Thymus (tissue), 14 donors: ENCODE measurements at places on chromosomes 1 and 21. TPM values are rescaled to one million over a fixed set of nuclear protein-coding genes. Genes with fewer than 3 reads are reported as not detected.

DNA sequence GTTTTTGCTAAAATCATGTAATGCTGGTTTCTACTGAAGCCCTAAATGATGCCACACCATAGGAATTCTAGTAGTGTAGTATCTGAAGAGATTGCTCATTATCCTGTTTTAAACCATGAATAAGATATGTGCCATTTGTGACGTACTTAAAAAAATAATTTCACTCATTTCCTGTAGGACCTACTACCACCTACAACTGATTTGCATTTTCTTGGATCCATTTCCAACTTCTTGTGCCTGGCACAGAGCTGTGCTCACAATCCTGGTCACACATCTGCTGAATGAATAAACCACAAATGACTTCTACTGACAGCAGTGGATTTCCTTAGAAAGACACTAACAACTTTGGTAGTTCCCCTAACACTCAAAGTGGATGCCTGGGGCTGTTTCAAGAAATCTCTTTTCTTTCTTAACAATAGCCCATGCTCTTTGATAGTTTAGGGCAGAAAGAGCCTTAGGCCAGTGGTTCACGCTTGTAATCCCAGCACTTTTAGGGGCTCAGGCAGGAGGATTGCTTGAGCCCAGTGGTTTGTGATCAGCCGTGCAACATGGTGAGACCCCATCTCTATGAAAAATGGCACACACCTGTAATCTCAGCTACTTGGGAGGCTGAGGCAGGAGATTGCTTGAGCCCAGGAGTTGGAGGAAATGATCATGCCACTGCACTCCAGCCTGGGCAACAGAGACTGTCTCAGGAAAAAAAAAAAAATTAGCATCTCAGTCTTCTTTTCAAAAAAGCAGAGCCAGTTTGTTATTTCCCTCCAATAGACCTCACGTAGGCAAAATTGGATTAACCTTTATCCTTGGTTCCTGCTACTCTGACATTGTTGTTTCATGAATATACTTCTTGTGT is 13.0 kb upstream of the BATF3 start:
- no peak overlapping the region for H3K4me3 ChIP-seq
- H3K4me1 ChIP-seq, result no peaks in the 10 kb centered on the region
- H3K36me3 ChIP-seq, result no peaks in the 10 kb centered on the region
- no peaks in the 10 kb centered on the region for H3K27me3 ChIP-seq
- no peak for DNase-seq

DNA sequence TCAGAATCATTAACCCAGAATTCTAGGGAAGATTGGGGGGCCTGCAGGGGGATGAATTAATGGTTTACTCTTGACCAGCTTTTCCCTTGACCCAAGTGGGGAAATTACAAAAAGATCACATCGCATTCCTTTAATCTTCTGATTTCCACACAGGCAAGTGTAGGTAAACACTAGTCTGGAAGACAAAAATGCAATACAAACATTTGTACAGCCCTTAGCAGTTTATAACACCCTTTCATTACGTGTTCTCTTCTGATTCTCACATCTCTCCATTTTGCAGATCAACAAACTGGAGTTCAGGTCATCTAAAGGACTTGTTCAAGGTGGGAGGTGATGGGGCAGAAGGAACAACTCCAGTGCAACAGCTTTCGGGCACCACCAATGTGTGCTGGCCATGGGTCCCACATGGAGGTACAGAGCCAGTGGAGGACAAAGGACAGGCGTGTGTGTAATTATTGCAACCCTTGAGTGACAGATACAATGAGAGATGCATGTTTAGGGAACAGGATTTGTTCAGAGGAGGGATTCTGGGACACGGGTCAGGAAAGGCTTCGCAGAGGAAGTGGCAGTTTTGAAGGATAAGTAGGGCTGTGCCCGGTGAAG is 20.4 kb downstream of the ATF3 start:
- peaks cover 11% of the 10 kb centered on the region for H3K4me1 ChIP-seq
- H3K36me3 ChIP-seq, result no peaks in the 10 kb centered on the region
- no peak overlapping the region for H3K27ac ChIP-seq

DNA sequence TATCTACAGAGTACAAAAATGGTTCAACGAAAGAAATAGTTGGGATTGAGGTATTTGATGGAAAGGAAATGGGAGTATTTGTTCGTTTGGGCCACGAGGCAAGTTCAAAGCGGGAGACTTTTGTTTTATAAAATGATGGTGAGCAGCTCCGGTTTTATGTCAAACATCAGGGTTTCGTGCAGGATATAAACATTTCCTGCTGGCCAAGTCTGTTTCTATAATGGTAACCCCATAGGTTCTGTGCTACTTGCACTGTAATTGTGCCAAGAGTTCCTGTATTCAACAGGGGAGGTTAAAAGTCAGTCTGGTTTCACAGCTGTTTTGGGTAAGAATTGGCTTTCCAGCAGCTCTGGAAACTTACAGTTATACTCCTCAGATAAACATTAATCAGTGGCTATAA is 290.3 kb upstream of the NRIP1 start:
- H3K4me3 ChIP-seq, result no peak overlapping the region
- no peak for DNase-seq
- no peaks in the 10 kb centered on the region for H3K27me3 ChIP-seq

- DNase-seq, result no peak
- H3K4me1 ChIP-seq, result no peaks in the 10 kb centered on the region
- H3K36me3 ChIP-seq, result no peaks in the 10 kb centered on the region
- H3K27ac ChIP-seq, result no peak overlapping the region
Observed at GRCh38 chr1:22918644-22919043, 54.0 kb downstream of the LACTBL1 start.

- H3K27me3 ChIP-seq, result no peaks in the 10 kb centered on the region
- H3K4me3 ChIP-seq, result no peak overlapping the region
- no peak for DNase-seq
- H3K4me1 ChIP-seq, result no peaks in the 10 kb centered on the region
- no peaks in the 10 kb centered on the region for H3K36me3 ChIP-seq
Observed at GRCh38 chr21:26732432-26733221, 112.6 kb downstream of the ADAMTS1 start.

DNA sequence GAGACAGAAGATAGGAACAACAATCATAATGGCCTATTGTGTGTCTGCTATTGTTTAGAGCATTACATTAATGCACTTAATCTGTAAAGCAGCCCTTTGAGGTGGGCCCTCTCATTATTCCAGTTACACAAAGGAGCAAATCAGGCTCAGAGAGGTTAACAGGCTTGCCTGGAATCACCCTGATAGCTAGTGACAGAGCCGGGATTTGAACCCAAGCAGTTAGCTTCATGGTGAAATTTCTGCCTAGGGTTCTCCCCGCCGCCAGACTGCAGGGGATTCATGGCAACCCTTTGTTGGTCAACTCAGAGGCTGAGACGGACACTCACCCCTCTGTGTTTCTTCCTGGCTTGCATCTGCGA is 7.1 kb downstream of the HEYL start:
- DNase-seq, result no peak
- H3K4me3 ChIP-seq, result no peak overlapping the region
- H3K27me3 ChIP-seq, result peaks cover 5% of the 10 kb centered on the region
- H3K36me3 ChIP-seq, result no peaks in the 10 kb centered on the region

DNA sequence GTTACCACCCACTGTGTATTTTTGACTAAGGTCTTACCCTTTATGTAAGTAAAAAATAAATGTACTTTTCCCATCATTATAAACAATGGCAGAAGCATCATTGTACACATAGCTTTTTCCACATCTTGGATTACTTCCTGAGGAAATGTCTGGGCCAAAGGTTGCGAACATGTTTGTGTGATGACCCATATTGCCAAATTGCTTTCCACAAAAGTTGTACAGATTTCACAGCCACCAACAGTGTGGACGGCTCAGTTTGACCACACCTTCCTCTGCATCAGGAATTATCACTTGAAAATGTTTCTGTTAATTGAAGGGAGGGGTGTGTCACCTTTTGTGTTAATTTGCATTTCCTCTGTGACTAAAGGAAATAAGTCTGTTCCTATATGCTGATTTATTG is 25.7 kb downstream of the AKNAD1 start:
- H3K27me3 ChIP-seq, result no peaks in the 10 kb centered on the region
- no peaks in the 10 kb centered on the region for H3K36me3 ChIP-seq
- H3K4me1 ChIP-seq, result no peaks in the 10 kb centered on the region
- H3K4me3 ChIP-seq, result no peak overlapping the region

DNA sequence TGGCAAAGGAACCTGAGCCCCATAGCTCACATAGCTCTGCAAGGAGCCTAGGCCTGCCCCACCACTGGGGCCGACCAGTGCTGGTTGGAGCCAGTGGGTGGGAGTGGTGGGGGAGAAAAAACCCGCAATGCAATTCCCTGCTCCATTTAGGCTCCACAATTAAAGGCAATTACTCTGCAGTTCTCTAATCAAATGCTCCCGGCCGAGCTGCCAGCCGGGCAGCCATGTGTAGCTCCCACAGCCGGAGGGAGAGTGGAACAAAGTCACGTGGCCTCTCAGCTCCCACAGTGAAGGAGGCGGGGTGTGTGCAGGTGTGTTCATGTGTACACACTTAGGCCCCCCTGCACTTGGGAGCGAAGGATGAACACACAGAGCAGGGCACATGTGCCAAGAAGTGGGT is 81.6 kb downstream of the KIRREL1 start:
- DNase-seq, result no peak
- no peaks in the 10 kb centered on the region for H3K36me3 ChIP-seq
- no peak overlapping the region for H3K27ac ChIP-seq
- H3K4me3 ChIP-seq, result no peak overlapping the region

- no peaks in the 10 kb centered on the region for H3K4me1 ChIP-seq
Observed at GRCh38 chr1:20174937-20175666, 10.8 kb upstream of the UBXN10 start.

GRCh38 chr1:18539171-18539570 is 58.4 kb downstream of the KLHDC7A start:
- no peak overlapping the region for H3K4me3 ChIP-seq
- H3K27ac ChIP-seq, result no peak overlapping the region
- H3K36me3 ChIP-seq, result no peaks in the 10 kb centered on the region
- peaks cover 11% of the 10 kb centered on the region for H3K27me3 ChIP-seq
- peak; percentile 4 for DNase-seq

DNA sequence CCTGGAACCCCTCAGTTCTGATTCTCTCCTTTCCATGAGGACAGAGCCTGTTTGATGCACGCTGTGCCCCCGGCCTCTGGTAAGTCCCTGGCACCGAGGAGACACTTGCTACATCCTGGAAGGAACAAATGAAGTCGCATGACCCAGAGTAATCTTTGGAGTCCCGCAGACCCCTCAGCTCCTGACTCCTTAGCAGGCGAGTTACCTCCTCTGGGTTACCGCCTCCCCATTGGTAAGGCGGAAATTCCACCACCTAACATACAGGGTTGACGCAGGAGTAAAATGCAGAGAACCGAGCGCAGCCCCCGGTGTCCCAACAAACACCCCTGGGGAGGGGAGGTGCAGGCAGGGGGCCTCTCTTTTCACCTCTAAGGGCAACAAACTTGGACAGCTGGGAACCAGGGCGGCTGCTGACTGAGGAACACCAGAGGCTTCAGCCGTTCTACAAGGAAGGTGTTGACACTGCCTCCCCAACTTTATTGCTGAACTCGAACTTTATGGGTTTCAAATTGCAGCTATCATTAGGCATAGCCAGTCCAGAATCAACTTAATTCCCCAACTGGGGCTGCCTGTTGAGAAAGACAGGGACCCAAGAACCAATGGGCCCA is 115.3 kb upstream of the IFFO2 start:
- peaks cover 3% of the 10 kb centered on the region for H3K4me1 ChIP-seq
- H3K27ac ChIP-seq, result no peak overlapping the region
- H3K27me3 ChIP-seq, result peaks cover 15% of the 10 kb centered on the region
- DNase-seq, result no peak
- no peak overlapping the region for H3K4me3 ChIP-seq

- DNase-seq, result no peak
- no peak overlapping the region for H3K4me3 ChIP-seq
- H3K36me3 ChIP-seq, result no peaks in the 10 kb centered on the region
- H3K27me3 ChIP-seq, result no peaks in the 10 kb centered on the region
Observed at GRCh38 chr1:8813991-8814390, 3.4 kb downstream of the RERE start.

- H3K27me3 ChIP-seq, result no peaks in the 10 kb centered on the region
- H3K4me1 ChIP-seq, result peaks cover 25% of the 10 kb centered on the region
- no peak overlapping the region for H3K27ac ChIP-seq
- no peak for DNase-seq
Observed at GRCh38 chr1:224431726-224432125, 2.9 kb downstream of the WDR26 start.

DNA sequence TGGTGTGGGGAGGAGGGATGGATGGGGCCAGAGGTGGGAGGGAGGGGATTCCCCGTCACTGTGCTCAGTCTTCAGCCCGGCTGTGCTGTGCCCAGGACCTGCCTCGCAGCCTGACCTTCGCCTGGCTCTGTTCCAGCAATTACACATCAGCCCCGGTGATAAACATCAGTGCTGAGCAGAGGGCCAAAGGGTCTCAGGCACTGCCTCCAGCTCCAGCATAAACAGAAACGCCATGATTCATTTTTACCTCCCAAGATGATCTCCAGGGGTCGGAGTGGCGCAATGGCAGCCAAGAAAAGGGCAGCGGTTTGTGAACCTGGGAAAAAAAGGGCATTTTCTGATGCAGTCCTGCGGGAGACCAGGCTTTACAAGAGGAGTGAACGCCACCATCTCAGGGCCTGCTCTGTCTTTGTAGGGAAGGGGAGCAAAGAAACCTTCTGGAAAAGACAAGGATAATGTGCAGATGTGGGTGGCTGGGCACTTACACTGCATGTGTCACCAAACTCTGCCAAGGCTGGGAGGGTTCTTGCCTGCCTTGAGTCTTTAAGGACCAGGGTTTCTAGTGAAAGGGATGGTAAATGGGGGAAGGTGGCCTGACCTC is 28.1 kb downstream of the SHISA4 start:
- H3K27ac ChIP-seq, result no peak overlapping the region
- H3K36me3 ChIP-seq, result no peaks in the 10 kb centered on the region
- no peak overlapping the region for H3K4me3 ChIP-seq
- no peaks in the 10 kb centered on the region for H3K4me1 ChIP-seq
- no peaks in the 10 kb centered on the region for H3K27me3 ChIP-seq
- no peak for DNase-seq

GRCh38 chr1:74205266-74205665 is 7.2 kb downstream of the FPGT start:
- H3K27me3 ChIP-seq, result no peaks in the 10 kb centered on the region
- H3K36me3 ChIP-seq, result peaks cover 3% of the 10 kb centered on the region
- DNase-seq, result no peak
- H3K27ac ChIP-seq, result no peak overlapping the region

DNA sequence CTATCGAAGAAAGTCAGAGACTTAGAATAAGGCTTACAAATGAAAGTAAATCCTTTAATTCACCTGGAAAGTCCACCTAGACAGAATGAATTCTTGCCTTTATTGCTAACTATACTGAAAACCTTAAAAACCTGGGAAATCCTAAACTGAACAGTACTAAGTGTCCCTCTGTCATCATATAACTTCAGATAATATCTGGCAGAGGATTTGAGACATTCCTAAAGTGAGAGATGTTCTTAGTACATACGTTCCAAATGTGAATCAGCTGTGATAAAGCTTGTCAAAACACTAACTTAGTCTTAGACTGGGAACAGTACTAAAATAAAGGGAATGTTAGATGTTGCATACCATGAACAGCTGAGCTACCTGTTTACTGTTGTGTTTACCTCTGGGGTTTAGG is 121.7 kb downstream of the TNFSF18 start:
- H3K4me3 ChIP-seq, result no peak overlapping the region
- H3K36me3 ChIP-seq, result no peaks in the 10 kb centered on the region
- DNase-seq, result no peak
- H3K27me3 ChIP-seq, result no peaks in the 10 kb centered on the region
- H3K4me1 ChIP-seq, result no peaks in the 10 kb centered on the region
- H3K27ac ChIP-seq, result peak overlapping the region; percentile 5

Gene SEC16B
- 1.6 TPM for polyA plus RNA-seq

Gene EVA1C
- polyA plus RNA-seq, result 26.2 TPM

Gene ARHGEF11
- polyA plus RNA-seq, result 5.5 TPM

Gene UBASH3A
- polyA plus RNA-seq, result 14.9 TPM

Gene FAM43B
- polyA plus RNA-seq, result 0.32 TPM

Gene IFNAR1
- polyA plus RNA-seq, result 18.2 TPM

Gene NUP210L
- polyA plus RNA-seq, result 0.05 TPM

Gene KIF21B
- 7.3 TPM for polyA plus RNA-seq

Gene ELAVL4
- 0.55 TPM for polyA plus RNA-seq

Gene BSND
- 0.11 TPM for polyA plus RNA-seq

Gene PRELP
- 7.5 TPM for polyA plus RNA-seq

Gene IL10
- polyA plus RNA-seq, result 19.1 TPM
